ENCODE measurements at places on chromosomes 12 and 14.

DNA sequence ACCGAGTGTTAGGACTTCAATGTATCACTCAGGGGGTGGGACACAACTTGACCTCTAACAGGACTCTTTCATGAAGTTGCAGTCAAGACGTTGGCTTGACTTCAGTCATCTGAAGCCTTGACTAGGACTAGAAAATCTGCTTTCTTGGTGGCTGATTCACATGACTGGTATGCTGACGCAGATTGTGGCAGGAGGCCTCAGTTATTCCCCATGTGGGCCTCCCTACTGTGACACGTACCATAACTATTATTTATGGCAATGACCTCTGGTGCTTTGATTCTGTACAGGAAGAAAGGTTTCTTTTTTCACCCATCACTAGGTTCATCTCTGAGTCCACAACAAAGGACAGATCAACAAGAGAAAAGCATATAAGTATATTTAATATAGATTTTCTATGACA lies 270.4 kb downstream of the NEDD1 start:
- H3K27ac ChIP-seq: no peak overlapping the region
- H3K27me3 ChIP-seq: peaks cover 12% of the 10 kb centered on the region
- H3K4me1 ChIP-seq: no peaks in the 10 kb centered on the region

- H3K4me3 ChIP-seq: no peak overlapping the region
- peak overlapping the region; percentile 79 for H3K27ac ChIP-seq
- no peak for DNase-seq
- H3K27me3 ChIP-seq: no peaks in the 10 kb centered on the region
- H3K36me3 ChIP-seq: peaks cover 14% of the 10 kb centered on the region
- peaks cover 49% of the 10 kb centered on the region for H3K4me1 ChIP-seq
These were observed 63.3 kb downstream of the PPP1R12A start for GRCh38 chr12:79871621-79872020.

- H3K4me1 ChIP-seq: no peaks in the 10 kb centered on the region
- H3K27ac ChIP-seq: no peak overlapping the region
- H3K36me3 ChIP-seq: no peaks in the 10 kb centered on the region
- H3K4me3 ChIP-seq: no peak overlapping the region
- H3K27me3 ChIP-seq: peaks cover 8% of the 10 kb centered on the region
These were observed 85.9 kb downstream of the TTC7B start for GRCh38 chr14:90730206-90730766.

GRCh38 chr12:27680619-27681018 lies 15.6 kb upstream of the REP15 start:
- H3K36me3 ChIP-seq: peaks cover 19% of the 10 kb centered on the region
- H3K4me1 ChIP-seq: no peaks in the 10 kb centered on the region
- H3K27ac ChIP-seq: no peak overlapping the region
- H3K4me3 ChIP-seq: no peak overlapping the region

DNA sequence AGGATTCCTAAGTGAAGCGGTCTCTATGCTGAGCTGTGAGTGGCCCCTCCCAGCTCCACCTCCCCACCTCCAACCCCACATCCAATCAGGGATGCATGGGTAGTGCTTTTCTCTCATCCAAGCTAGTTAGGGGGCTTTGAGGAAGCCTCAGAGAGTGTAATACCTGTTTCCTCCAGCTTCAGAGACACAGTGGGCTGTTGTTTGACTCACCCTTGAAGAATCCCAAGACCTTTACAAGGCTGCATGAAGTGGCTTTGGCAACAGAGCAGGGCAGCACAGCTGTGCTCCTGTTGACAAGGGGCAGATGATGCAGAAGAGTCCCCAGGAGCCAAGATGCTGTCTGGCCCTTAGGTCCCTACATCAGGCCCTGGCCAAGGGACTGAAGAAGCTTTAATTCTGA lies 27.1 kb upstream of the CLMN start:
- peaks cover under 1% of the 10 kb centered on the region for H3K27me3 ChIP-seq
- H3K36me3 ChIP-seq: no peaks in the 10 kb centered on the region
- no peaks in the 10 kb centered on the region for H3K4me1 ChIP-seq
- H3K4me3 ChIP-seq: no peak overlapping the region
- no peak for DNase-seq

DNA sequence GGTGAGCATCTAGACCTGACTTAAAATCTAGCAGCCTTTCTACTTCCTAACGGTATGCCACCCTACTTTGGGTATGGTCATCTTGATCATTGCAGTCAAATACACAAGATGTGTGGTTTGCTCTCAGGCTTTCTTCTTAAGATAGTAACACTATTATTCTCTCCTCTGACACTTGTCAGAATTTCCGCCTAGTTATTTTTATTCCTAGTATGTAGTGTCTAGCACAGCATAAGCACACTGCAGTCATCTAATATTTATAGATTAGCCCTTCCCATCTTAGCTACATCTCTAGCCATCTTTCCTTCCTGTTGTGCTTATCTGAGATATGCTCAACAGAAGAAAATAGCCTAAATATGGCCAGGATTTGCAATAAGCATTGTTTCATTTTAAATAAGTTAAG lies 180.1 kb downstream of the C12orf50 start:
- H3K27ac ChIP-seq: no peak overlapping the region
- no peak overlapping the region for H3K4me3 ChIP-seq
- no peaks in the 10 kb centered on the region for H3K4me1 ChIP-seq
- no peaks in the 10 kb centered on the region for H3K27me3 ChIP-seq
- H3K36me3 ChIP-seq: no peaks in the 10 kb centered on the region

GRCh38 chr12:60172266-60173211 lies 576.7 kb downstream of the SLC16A7 start:
- H3K27ac ChIP-seq: no peak overlapping the region
- H3K27me3 ChIP-seq: no peaks in the 10 kb centered on the region
- no peaks in the 10 kb centered on the region for H3K36me3 ChIP-seq

DNA sequence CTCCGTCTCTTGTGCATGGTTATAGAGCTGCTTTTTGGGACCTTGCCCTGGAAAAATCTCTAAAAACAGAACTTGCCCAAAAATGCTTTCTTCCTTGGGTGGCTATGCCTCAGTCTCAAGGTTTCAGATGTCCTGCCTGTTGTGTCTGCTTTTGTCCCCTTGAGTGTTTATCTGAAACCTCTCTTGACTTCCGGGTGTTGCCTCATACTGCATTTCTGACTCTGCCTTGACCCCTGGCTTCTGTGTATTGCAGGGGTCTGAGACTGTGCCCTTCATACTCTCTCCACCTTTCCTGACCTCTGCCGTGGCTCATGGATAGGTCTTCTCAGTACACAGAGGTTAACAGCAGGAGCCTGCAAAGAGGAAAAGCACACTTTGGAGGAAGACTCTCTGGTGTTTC lies 124.8 kb upstream of the NTF3 start:
- no peak overlapping the region for H3K27ac ChIP-seq
- no peaks in the 10 kb centered on the region for H3K36me3 ChIP-seq
- H3K4me1 ChIP-seq: no peaks in the 10 kb centered on the region
- peaks cover 17% of the 10 kb centered on the region for H3K27me3 ChIP-seq

- no peaks in the 10 kb centered on the region for H3K4me1 ChIP-seq
- no peak overlapping the region for H3K27ac ChIP-seq
- H3K36me3 ChIP-seq: no peaks in the 10 kb centered on the region
These were observed 334.0 kb downstream of the BTG1 start for GRCh38 chr12:91811481-91812287.

DNA sequence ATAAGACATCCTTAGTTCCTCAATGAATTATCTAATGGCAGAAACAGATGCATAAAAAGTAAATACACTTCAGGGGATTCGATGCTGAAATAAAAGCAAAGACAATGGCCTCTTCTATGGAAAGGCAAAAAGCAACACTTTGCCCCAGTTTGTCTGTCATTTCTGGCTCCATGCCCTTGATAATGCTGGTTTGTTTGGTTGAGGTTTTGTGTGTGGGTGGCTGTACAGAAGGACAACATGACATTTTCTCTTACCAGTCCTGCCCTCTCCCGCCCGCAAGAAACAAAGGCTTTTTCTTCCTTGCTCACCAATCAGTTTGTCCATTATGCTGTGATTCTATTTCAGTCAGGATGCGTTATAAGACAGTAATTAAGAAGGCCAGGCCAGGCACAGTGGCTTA lies 18.1 kb upstream of the WDR89 start:
- peaks cover 5% of the 10 kb centered on the region for H3K4me1 ChIP-seq
- H3K4me3 ChIP-seq: no peak overlapping the region
- no peak for DNase-seq

- no peak for DNase-seq
- H3K36me3 ChIP-seq: no peaks in the 10 kb centered on the region
- H3K27ac ChIP-seq: peak overlapping the region; percentile 95
- H3K27me3 ChIP-seq: no peaks in the 10 kb centered on the region
- H3K4me1 ChIP-seq: peaks cover 40% of the 10 kb centered on the region
- peak overlapping the region; percentile 66 for H3K4me3 ChIP-seq
These were observed 24.2 kb upstream of the INF2 start for GRCh38 chr14:104665114-104665656.

DNA sequence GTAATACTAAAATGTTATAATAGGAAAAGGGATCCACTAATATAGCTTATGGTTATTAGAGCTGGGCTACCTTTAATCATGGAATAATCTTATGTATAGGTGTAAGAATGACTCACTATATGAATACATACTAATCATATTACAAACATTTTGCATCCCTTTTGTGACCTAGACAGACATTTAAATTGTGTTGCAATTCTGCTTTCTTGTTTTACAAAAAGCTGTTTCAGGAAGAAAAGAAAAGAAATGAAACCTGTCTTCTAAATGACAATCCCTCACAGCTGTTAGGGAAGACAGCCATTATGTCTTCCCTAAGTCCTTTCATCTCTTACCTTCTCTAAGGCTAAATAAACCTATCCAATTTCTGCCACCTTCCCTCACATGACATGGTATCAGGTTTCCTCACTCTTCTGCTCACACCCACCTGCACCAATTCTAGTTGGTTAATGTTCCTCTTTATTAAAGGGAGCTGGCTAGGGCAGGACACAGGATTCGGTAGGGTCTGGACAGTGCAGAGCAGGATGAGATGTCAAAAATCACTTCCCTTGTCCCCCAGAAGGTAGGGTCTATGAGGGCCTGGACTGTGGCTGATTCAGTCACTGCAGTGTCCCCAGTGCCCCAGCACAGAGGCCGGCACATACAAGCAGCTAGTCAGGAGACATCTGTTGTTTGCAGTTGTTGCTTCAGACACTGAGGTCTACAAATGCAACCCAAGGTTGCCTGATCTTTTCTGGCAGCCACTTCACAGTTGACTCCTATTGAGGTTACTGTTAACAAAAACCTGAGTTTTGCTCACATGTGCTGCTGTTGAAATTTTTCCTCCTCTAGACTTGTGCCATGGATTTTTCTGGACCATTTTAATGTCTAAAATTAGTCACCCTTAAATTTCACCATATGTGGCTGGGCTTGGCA lies 3.7 kb downstream of the DHRS7 start:
- peak overlapping the region; percentile 66 for H3K27ac ChIP-seq
- DNase-seq: no peak
- no peaks in the 10 kb centered on the region for H3K27me3 ChIP-seq
- H3K4me1 ChIP-seq: peaks cover 50% of the 10 kb centered on the region
- H3K4me3 ChIP-seq: no peak overlapping the region

- H3K4me1 ChIP-seq: peaks cover 31% of the 10 kb centered on the region
- H3K4me3 ChIP-seq: peak overlapping the region; percentile 99
- H3K27me3 ChIP-seq: no peaks in the 10 kb centered on the region
- H3K27ac ChIP-seq: peak overlapping the region; percentile 98
These were observed 564 bp downstream of the ATXN3 start for GRCh38 chr14:92105893-92106142.

DNA sequence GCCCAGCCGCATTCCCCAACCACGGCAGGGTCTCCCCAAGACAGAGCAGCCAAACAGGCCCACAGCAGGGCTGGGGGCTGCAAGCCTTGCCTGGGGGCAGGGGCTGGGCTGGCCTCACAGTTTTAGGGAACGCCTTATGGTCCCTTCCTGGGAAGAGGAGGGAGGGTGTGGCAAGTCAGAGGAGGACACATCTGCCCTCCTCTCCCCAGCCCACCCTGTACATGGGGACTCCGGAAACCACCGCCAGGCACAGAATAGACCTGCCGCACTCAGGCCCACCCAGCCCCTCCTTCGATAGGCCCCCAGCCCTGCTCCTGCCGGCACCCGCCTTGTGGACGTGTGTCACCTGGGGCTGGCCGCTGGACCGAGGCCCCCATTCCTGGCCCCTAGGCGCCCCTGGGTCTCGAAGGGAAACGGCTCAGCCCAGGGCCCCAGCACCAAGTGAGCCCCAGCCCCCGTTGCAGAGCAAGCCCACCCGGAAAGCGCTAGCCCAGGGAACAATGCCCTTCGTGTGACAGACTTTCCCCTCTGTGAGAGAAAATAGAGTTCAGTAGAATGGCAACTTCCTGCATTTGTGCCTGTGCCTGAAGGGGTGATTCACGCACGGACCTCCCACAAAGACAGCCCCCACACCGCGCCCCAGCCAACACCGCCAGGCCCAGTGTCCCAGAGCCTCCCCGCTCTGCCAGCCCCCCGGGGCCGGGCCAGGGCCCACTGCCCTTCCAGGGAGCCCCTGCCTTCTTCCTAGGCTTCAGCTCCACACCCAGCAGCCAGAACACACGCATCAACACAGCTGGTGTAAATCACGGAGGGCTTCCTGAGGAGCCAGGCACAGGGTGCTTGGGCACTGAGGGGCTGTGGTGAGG lies 12.0 kb upstream of the NUDT14 start:
- H3K4me3 ChIP-seq: peak overlapping the region; percentile 80
- H3K27ac ChIP-seq: peak overlapping the region; percentile 88
- no peaks in the 10 kb centered on the region for H3K36me3 ChIP-seq
- peaks cover 59% of the 10 kb centered on the region for H3K27me3 ChIP-seq
- no peak for DNase-seq

DNA sequence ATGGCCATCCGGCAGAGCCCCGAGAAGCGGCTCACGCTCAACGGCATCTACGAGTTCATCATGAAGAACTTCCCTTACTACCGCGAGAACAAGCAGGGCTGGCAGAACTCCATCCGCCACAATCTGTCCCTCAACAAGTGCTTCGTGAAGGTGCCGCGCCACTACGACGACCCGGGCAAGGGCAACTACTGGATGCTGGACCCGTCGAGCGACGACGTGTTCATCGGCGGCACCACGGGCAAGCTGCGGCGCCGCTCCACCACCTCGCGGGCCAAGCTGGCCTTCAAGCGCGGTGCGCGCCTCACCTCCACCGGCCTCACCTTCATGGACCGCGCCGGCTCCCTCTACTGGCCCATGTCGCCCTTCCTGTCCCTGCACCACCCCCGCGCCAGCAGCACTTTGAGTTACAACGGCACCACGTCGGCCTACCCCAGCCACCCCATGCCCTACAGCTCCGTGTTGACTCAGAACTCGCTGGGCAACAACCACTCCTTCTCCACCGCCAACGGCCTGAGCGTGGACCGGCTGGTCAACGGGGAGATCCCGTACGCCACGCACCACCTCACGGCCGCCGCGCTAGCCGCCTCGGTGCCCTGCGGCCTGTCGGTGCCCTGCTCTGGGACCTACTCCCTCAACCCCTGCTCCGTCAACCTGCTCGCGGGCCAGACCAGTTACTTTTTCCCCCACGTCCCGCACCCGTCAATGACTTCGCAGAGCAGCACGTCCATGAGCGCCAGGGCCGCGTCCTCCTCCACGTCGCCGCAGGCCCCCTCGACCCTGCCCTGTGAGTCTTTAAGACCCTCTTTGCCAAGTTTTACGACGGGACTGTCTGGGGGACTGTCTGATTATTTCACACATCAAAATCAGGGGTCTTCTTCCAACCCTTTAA lies 1.5 kb downstream of the FOXG1 start:
- H3K27me3 ChIP-seq: peaks cover 75% of the 10 kb centered on the region
- peak overlapping the region; percentile 70 for H3K4me3 ChIP-seq
- no peak for DNase-seq
- H3K36me3 ChIP-seq: no peaks in the 10 kb centered on the region
- peak overlapping the region; percentile 53 for H3K27ac ChIP-seq
- peaks cover 20% of the 10 kb centered on the region for H3K4me1 ChIP-seq
